Right ventricle myocardium superior (tissue), 1 donor: ENCODE measurements at places on chromosomes 16 and 17. TPM values are rescaled to one million over a fixed set of nuclear protein-coding genes. Genes with fewer than 3 reads are reported as not detected.

DNA sequence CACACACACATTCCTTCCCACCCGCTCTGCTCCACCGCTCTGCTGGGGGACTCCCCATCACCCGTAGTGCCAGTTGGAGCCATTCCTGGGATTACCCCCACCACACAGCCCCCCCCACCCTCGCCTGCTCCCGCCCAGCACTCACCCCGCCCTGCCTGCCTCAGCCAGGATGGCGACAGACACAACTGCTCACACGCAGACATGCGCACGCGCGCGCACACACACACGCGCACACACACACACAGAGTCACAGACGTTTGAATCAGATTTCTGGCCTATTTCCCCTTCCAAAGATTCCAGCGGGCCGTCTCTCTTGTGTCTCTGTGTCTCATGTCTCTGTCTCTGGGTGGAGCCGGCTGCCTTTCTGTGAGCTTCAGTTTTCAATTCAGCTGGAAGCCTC lies 4.4 kb downstream of the CACNA1G start:
- peak; percentile 85 for DNase-seq

DNA sequence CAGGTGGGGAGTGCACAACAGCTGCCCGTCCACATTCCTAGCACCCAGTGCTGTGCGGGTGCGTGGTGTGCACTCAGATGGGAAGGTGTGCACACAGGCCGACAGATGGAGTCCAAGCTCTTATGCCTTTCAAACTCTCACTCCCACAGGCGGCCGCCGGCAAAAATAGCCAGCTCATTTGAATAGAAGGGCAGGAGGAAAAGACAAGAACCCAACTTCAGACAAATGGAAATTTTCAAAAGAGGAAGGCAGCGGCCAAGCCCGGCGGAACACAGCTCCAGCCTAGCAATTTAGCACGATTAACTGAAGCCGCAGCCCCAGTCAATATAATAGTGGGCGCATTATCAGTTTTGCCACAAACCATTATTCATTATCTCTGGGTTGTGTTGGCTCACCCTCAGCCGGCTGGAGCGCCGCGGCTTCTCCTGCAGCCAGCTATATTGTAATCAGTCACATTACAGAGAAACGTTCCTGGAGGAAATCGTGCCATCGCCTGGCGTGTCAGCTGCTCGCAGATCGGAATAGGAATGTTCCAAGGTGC lies 103.9 kb upstream of the SEC14L1 start:
- no peak for DNase-seq

DNA sequence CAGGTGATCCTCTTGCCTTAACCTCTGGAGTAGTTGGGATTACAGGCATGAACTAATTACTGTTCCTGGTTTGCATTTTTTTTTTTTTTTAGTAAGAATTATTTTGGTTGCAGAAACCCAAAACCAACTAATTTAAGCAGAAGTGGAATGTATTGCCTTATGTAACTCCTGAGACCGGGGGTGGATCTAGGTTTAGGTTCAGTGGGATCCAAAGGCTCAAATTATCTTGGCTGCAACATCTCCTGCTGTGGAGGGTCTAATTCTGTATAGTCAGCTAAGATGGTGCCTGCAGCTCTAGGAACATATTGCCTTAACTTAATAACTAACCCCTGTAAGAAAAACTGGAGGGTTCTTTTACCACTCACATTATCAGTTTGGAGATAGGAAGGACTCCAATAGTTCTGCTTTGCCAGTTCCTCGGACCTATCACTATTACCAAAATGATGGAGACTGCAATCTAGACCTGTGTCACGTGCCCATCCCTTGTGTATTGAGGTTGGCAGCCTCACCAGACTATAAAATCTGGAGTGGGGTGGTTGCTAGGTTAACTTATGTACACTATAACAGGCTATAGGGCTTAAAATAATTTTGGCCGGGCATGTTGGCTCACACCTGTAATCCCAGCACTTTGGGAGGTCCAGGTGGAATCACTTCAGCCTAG lies 8.5 kb downstream of the SNTB2 start:
- no peak for DNase-seq

- no peak for DNase-seq
These were observed 1.7 kb upstream of the HSD11B2 start for GRCh38 chr16:67429053-67429798.

DNA sequence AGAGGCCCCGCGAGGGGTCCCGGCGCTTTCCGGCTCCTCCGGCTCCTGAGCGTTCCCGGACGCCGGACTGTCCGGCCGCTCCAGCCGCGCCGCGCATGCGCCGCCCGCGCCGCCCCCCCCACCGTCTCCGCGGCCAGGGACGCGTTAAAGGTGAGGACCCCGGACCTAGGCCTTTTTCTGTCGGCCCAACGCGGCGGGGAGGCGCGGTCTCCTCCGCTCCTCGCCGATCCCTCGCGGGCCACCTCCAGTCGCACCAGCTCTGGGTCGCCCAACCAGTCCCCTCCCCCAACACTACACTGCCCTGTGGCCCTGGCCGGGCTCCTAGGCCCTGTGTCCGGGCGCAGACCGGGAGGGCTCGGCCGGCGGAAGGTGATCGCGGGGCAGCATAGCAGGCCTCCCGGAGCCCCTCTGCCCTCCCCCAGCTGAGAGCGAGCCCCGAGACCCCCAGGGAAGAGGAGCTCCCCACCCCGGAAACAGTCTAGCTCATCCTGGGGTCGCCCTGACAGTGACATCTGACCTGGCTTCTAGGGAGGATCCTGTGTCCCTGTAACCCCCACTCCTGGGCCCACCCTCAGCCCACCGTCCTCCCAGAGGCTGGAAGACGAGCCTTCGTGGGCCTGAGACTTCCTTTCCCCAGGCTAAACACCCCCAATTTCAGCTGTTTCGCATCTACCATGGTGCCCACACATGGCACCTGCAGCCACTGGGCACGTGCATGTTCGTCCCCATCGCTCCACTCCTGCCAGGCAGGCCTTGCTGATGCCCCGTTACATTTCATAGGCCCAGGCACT lies 14.7 kb upstream of the BCAR1 start:
- DNase-seq, result peak; percentile 79

GRCh38 chr17:14331225-14331981 lies 30.5 kb downstream of the HS3ST3B1 start:
- DNase-seq, result no peak

- DNase-seq, result peak; percentile 90
These were observed at the start of gene CBFA2T3 for GRCh38 chr16:88977018-88977811. Gene CBFA2T3 (minus strand): TSS chr16:88977207. CDS start chr16:88976807, 400 bp downstream.

DNA sequence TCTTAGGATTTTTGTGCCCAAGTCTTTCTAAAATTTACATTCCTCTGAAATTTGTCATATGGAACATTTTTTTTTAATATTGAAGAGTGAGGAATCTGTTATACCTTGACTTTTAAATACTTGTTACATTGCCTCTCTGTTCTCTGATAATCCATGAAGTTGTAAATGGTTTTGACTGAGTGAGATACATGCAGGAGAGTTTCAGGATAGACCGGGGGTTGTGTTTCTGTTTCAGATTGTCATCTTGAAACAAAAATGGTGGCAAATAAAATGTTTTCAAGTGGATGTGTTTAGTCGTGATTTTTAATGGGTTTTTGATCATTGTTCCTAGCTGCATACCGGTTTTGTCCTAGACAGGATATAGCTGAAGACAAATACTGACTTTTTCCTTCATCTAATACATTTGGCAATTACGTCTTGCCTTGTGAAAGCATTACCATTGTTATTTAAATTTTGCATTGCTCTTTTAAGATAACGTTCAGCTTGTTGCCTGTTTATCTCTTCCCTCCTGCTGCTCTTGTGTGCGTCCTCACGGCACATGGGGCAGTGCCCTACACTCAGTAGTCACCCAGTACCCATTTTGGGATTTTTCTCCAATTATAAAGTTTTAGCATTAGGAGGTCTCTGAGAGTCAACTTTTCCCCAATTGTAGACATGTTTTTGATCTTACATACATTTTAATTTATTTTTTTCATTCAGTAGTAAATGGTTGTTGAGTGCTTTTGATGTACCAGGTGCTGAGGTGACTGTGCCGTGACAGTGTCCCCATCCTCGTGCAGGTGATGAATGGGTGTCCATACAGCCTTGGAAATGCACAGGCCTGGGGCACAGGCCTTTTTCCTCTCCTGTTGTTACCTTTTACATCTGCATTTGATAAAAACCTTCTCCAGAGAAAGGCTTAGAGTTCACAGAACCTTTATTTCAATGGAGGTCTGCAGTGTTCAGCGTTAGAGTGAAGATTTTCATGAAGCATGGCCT lies 169.9 kb downstream of the MSI2 start:
- DNase-seq, result no peak

DNA sequence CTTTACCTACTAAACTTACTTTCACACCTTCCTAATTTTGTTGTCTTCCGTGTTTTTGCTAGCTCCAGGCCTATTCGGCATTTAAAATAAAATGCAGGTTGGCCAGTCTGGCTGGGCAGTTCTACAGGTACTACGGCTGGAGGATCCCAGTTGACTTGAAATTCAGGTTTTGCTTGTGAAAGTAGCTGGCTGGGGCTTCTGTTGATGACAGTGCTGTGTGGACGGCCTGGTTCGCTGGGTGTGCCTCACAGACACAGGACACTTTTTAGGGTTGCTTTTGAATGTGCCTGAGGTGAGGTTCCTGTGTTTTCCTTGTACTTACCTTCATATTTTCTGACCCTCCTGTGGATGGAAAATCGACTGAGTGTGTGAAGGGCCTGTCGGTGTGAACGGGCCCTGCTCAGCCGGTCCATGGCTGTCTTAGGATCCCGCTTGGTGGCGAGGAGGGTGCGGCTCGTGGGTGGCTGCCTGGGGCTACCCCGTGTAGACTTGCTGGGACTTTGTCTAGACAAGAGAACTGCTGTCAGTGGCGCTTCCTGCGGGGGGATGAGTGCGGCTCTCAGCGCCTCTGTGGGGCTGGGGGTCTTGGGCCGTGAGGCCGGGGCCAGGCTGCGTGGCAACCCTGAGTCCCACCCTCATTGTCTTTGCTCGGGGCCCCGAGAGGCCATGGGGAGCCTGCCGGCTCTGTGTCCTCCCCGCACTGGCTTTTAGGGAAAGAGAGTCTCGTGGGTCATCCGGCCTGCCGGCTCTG lies 18.7 kb upstream of the ZNF750 start:
- no peak for DNase-seq

- no peak for DNase-seq
These were observed 18.5 kb upstream of the SLC35G3 start for GRCh38 chr17:35212668-35213067.

- DNase-seq, result no peak
These were observed 159.5 kb downstream of the RBFOX1 start for GRCh38 chr16:7492122-7492521.

DNA sequence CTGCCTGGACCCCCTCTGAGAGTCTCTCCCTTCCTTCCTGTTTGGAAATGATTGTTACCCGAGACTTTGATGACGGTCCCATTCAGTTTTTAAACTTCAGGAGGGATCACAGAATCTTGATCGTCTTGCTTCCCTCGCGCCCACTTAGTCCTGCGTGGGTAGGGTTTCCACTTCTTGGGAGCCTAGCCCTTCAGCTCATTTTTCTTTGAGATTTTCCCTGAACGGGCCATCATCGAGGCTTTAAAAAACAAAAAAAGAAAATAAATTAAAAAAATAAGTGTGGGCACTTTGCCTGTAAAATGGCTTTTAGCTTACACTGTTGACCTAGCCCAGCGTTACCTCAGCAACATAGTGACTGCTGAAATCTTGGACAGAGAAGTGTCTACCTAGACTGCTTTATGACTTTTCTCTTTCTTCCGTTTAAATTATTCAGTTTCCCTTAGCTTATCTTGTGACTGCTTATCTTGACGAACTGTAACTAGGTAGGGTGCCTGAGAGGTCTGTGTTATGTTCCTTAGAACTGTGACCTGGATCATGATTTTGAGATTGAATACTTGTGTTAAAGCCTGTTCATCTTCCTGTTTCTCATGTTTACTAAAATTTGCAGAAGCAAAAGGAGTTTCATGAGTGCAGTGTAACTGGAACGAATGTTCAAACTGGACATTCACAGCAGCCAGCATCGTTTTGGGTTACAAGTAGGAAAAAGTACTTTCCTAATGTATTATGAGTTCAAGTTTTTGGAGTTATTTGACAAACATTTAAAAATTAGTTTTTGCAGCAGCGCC lies 874 bp downstream of the WWP2 start:
- DNase-seq, result no peak

- no peak for DNase-seq
These were observed 32.3 kb downstream of the CLEC16A start for GRCh38 chr16:10976634-10977033.

- DNase-seq, result no peak
These were observed 168.0 kb upstream of the NOG start for GRCh38 chr17:56425483-56425882.

DNA sequence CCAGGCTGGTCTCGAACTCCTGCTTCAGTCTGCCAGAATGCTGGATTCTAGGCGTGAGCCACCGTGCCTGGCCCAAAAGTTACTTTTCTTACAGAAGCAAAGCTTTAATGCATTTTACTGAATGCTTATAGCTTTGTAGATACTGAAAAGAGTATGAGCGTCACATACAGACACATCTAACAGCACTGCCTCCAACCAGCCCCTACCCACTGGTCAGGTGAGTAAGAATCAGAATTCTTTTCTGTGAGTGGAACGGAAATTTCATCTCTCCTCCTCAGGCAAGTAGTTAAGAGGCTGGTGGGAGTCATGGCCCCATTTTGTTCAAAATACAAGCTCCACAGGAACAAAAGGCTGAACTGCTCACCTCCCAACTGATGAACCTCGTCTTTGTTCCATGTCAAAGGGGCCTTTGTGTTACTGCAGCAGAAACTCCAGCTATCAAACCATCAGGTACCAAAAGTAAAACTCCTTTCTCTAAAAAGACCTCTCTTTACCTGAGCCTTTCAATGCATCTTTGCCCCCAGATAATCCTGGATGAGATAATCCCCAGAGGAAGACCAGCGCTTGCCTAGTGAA lies 92.4 kb upstream of the RPH3AL start:
- no peak for DNase-seq

DNA sequence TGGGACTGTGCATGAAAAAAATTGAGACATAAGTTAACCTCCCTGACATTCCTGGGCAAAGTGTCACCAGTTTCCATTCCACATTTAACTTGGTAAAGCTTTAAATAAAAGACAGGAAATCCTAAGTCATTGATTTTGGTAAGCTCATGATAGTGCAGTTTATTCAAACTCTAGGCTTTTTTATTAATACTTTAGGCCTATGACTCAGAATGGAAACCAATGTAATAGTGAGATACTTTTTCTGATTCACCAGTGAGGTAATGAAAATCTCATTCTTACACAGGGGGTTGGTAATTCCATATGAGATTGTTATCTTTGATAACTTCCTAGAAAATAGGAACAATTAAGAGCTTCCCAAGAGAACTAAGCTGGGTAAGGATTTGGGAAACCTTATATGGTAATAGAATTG lies 91.1 kb downstream of the NLK start:
- no peak for DNase-seq

- no peak for DNase-seq
These were observed 763 bp downstream of the ZKSCAN2 start for GRCh38 chr16:25256695-25257469.

TP53TG3F gene
- total RNA-seq, result not detected

CD300A gene
- 1.7 TPM for total RNA-seq

CD300C gene
- 1.00 TPM for total RNA-seq

TBX4 gene
- not detected for total RNA-seq

SMTNL2 gene
- total RNA-seq, result 40.4 TPM

OXLD1 gene
- 16.1 TPM for total RNA-seq

PRSS36 gene
- 2.2 TPM for total RNA-seq

PITPNM3 gene
- 0.27 TPM for total RNA-seq

CLEC10A gene
- 5.0 TPM for total RNA-seq

CDIP1 gene
- 45.2 TPM for total RNA-seq

MILR1 gene
- total RNA-seq, result 2.2 TPM

EFNB3 gene
- total RNA-seq, result 0.13 TPM

DPEP1 gene
- not detected for total RNA-seq

B3GNT9 gene
- total RNA-seq, result 8.1 TPM
